ENCODE measurements at places on chromosomes 13 and 19. TPM values are rescaled to one million over a fixed set of nuclear protein-coding genes. Genes with fewer than 3 reads are reported as not detected.

Gene KLK4
- total RNA-seq, result 1.1 TPM

Gene UHRF1
- 1.2 TPM for total RNA-seq

Gene ATP8A2
- 1.2 TPM for total RNA-seq

Gene SKA3
- 1.2 TPM for total RNA-seq

Gene ZNF677
- total RNA-seq, result 27.0 TPM

Gene CFAP97D2
- total RNA-seq, result not detected

Gene TMEM86B
- total RNA-seq, result 6.0 TPM

Gene KANK2
- 296 TPM for total RNA-seq

- no peak for DNase-seq
Observed at GRCh38 chr19:13983213-13983889, 22.8 kb downstream of the RFX1 start.

DNA sequence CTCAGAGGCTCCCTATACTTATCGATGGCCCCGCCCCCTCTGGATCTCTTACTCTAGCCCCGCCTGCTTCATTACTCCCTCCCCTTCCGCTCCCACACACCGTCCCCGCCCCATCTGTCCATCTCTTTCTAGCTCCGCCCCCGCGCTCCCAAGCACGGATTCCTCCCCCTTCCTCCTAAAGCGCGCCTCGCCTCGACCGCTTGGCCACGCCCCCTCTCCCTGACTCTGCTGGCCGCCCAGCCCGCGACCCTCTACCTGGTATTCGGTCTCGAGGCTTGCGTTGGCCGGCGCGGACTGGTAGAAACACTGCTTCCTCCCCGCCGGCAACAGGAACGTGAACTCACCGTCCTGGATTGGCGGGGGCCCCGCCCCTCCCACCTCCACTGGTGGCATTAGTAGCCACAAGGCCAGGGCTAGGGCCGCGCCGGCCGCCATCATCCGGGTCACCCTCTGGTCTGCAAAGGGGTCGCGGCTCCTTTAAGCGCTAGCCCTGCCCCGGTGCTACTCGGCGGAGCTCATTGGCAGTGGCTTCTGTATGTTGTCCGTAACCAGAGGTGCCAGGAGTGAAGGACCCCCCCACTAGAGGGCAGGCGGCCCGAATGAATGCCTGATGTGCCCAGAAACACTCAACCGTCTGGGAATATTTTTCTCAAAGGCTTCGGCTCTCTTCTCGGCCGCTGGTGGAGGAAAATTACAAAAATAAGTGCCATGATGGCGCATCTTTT is at the start of gene TMED1:
Gene TMED1 (minus strand): TSS at position 459 of the 725 bp plus-strand sequence. CDS start 21 bp downstream, at position 438.
- DNase-seq, result peak; percentile 100

DNA sequence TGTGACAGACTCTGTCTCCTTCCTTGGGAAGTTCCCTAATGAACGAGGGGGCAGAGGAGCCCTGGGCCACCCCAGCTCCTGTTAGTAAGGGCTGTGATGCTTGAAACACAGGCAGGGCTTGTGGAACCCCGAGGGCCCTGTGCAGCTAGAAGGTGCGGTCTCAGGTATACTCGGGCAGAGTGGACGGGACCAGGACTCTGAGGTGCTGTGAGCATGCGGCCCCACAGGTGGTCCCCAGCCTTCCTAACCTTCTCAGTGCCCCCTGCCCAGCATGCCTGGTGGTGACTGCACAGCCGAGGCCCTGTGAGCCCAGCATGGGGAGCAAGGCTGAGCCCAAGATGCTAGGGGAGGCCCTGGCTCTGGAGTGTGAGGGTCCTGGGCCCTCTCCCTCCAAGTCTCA is 4.0 kb upstream of the SIGLEC8 start:
- DNase-seq, result no peak

- no peak for DNase-seq
Observed at GRCh38 chr19:53927739-53928138, 18.7 kb downstream of the CACNG7 start.

DNA sequence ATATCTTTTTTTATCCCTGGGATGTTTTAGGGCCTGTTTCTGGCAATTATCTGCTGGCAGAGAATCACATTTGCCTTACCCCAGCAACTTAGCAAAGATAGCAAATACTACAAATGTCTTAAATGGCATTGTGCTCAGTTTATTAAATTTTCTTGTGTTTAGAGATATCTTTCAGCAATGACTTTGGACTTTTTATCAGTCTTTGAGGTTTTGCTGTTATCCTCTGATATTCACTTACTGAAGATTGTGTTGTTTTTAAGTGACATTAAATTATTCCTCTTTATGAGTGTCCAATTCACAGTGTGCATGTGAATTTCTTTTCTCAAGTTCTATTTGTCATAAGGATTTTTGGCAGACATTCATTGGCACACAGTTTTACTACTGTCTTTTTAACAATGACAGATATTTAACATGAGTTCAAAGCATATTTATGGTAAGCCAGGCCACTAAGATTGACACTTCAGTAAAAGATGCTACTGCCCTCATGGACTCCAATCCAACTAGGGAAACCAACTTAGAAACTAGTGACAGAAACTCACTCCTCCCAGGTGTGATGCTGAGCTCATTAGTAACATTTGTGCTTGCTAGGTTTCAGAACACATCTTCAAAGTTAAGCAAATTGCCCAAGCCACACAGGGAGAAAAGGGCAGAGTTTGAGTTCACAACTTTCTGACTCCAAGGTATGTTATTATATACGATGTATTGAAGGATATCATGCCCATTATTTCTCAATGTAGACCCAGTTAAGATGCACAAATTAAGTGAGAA is 481.9 kb downstream of the GPC6 start:
- no peak for DNase-seq

DNA sequence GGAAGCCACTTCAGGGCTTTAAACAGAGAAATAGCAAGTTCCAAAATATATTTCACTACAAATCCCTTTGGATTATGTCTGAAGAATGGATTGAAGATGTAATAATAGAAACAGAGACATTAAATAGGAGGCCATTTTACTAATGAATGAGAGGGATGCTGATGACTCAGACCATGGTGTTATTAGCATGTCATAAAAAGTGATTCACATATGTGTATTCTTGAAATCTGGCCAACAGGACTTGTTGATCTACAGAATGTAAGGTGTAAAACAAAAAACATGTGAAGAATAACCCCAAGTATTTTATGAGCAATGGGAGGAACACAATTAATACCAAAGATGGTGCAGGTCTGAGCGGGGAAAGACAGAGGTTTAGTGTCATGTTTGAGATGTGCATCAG is 873.7 kb downstream of the SLITRK5 start:
- DNase-seq, result no peak

DNA sequence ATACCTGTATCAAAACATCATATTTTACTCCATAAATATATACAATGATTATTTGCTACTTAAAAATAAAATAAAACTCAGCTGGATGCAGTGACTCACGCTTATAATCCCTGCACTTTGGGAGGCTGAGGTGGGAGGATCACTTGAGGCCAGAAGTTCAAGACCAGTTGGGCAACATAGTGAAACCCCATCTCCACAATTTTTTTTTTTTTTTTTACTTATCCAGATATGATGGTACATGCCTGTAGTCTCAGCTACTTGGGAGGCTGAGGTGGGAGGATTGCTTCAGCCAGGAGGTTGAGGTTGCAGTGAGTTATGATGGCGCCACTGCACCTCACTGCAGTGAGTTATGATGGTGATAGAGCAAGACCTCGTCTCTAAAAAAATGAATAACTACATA is 22.4 kb downstream of the POU2F2 start:
- DNase-seq, result no peak

DNA sequence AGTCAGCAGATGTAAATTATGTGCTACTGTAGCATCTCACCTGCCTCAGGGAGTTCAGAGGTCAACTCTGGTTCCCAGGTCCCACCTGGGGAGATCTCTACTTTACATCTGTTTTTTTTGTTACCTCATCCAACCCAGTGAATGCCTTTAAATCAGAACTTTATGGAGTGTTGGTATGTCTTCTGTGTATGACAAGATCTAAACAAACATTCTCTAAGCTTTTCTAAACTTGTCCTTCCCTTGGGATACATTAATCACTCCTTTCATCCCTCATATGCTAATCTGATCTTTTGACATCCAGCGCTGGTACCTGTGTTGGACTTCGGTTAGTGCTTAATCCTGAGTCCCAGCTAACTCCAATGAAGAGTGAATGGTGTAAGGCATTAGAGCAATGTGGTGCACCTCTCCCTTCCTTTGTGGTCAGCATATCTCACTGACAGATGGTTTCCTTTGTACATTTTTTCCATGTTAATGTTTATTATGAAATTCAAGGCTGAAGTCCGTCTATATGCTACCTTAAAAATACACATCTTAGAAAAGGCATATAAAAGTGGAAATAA is 213.4 kb downstream of the ABCC4 start:
- no peak for DNase-seq

GRCh38 chr13:106355866-106356265 is 179.6 kb downstream of the EFNB2 start:
- no peak for DNase-seq

DNA sequence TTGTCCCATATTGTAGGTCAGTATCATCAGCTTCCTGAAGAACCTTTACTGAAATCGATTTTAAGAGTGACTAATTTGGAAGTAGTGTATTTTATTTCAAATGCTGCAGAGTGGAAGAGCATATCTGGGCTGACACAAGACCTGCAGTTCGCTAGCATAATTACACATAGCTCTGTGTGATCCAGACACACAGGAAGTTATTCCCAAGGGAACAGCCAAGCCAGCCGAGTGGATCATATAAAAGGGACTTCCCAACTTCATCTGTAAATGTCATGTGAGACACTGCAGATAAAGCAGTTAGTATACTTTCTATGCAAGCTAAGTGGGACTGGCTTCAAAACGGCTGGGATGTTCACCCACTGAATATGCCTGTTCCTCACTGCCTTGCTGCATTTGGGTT is 760.4 kb downstream of the SLITRK1 start:
- DNase-seq, result no peak

DNA sequence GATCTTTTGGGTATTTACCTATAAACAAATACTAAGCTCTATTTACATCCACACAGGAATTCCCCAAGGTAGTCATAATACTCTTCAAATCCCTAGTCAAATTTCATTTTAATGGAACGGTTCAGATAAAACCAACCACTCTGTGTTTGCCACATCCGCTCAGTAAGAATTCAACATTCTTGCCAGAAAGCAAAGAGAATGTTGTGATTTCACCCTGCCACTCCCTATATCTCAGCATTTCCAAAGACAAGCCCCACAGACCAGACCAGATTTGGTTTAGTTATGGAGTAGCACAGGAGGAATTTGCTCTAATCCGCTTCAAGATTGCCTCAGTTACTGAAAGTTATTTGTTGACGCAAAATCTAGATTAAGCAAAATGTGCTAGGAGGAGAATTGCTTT is 105.6 kb upstream of the SERP2 start:
- no peak for DNase-seq

GRCh38 chr19:47699360-47699917 is 13.8 kb upstream of the EHD2 start:
- no peak for DNase-seq

DNA sequence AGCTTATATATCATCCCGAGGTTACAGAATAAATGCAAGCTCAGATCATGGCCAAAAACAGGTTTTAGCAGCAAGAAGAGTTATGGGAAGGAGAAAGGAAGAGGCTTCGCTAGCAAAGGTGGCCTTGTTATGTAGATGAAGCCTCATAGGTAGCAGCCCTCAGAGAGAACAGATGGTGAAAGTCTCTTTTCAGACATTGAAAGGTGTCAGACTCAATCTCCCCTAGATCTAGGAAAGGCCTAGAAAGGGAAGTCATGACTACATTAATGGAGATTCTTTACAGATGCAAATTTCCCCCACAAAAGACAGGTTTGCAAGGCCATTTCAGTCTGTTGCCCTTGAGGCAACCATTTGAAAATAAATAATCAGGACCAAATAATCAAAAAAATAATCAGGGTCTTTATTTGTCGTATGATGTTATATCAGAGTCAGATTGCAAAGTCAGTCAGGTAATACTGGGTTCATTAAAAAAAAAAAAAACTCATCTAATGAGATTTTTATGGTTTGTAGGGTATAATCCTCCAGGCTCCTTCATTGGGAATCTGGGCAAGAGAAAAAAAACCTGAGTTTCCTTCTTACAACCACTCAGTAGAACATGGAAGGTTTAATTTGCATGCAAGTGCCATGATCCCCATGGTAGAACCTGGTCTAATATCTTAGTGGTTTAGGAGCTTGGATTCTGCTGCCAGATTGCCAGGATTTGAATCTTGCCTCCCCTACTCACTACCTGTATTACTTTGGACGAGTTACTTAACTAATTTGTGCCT is 50.8 kb upstream of the HTR2A start:
- DNase-seq, result no peak

- no peak for DNase-seq
Observed at GRCh38 chr13:27118428-27119054, 53.1 kb downstream of the USP12 start.

GRCh38 chr13:67769063-67769986 is 539.2 kb upstream of the PCDH9 start:
- DNase-seq, result no peak

DNA sequence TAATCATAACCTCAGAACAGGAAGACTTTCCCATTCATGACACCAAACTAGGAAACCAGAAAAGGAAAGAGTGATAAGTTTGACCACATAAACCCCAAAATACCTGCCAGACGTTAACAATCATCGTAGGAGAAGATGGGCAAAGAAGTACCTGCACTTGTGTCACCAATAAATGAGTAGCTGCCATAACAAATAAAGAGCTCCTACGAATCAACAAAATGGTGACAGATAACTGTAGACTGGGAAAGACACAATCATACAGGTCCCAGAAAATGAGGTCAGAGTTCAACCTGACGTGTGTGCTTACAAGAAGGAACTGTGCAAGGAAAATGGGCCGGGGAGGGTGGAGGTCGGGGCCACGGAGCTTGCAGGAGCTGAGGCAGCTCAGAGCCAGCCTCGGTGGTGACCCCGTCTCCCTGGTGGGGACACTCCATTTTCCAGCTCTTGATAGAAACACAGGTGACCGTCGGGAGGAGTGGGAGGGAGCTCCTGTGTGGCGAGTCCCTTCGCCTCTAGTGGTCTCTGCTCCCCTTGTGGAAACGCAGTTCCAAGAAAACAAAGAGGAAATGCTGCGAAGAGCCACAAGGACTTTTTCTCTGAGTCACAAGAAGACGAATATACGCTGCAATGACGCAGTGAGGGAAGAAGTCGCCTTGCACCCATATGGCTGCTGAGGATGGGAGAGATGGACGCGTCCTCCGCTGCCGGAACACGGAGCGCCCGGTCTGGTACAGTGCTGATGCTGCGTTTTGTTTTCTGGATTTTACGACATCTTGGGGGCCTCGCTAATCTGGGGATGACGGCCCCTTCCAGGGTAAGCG is 9.5 kb downstream of the PIP5K1C start:
- DNase-seq, result no peak

GRCh38 chr19:55460670-55461258 is 678 bp downstream of the ISOC2 start:
- DNase-seq, result peak; percentile 94

- DNase-seq, result no peak
Observed at GRCh38 chr13:35765366-35765765, 288.9 kb upstream of the MAB21L1 start.

- DNase-seq, result no peak
Observed at GRCh38 chr19:33520048-33520643, 1.4 kb downstream of the PEPD start.

GRCh38 chr19:8141726-8142512 is 7.5 kb downstream of the FBN3 start:
- DNase-seq, result no peak
